ENCODE measurements at places on chromosomes 7 and 10. TPM values are rescaled to one million over a fixed set of nuclear protein-coding genes. Genes with fewer than 3 reads are reported as not detected.

DNA sequence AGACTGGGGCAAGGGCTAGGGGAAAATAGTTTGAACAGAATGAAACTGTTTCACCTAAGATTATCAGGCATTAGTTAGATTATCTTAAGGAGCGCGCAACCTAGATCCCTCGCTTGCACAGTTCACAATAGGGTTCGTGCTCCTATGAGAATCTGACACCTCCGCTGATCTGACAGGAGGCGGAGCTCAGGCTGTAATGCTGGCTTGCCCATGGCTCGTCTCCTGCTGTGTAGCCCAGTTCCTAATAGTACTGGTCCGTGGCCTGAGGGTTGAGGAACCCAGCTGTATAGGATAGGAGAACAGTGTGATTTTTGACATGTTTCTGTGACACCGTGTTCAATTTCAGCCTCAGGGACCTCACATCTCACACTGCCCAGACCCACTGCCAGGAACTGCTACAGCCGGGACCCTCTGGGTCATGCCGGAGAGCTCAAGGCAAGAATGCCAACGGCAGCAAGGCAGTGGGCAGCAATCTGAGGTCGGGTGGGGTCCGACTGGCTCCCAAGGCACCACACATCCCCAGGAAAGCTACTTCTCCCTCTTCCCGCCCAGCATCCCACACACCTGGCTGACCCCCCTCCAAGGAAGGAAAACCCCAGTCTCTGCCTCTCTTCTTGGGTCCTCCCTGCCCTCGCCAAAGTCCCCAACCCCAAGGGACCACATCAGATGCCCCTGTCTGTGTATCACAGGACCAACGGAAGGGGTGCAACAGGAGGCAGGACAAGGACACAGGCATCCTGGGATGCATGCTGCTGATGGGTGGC is 31.7 kb downstream of the CAMK2B start:
- DNase-seq: no peak

- DNase-seq: no peak
These were observed 155.4 kb downstream of the ZPBP start for GRCh38 chr7:49937608-49938007.

DNA sequence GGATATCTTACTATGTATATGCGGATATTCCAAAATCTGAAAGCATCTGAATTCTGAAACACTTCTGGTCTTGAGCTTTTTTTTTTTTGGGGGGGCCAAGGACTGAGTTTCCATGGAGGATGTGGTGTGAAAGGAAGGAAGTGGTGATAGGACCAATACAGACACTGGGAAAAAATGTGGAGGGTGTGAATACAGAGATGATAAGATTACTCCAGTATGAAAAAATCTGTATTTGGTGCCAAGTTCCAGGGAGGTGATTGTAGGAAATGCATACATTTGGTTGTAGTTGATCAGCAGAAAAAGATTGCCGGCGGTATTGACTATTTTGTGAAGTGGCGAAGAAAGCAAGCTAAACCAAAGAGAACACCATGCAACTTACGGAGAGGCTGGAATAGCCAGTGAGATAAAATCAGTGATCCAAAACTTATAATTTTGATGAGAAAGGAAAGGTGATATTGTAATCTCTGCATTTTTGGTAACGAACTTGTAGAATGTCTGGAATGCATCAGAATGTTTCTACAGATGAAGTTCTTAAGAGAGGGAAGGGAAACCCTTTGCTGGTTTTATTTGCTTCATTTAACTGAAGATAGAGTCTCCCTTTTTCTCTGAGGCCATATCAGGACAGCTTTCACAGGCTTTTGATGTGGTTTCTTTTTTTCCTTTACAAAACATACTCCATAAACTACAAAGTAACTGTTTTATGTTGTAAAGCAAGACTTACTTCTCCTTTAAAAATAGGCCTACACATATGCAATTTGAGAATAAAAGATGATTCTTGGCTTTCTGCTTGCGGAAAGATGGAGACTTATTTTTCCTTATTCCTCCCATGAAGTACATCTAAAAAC is 6.0 kb downstream of the WDR37 start:
- DNase-seq: no peak

DNA sequence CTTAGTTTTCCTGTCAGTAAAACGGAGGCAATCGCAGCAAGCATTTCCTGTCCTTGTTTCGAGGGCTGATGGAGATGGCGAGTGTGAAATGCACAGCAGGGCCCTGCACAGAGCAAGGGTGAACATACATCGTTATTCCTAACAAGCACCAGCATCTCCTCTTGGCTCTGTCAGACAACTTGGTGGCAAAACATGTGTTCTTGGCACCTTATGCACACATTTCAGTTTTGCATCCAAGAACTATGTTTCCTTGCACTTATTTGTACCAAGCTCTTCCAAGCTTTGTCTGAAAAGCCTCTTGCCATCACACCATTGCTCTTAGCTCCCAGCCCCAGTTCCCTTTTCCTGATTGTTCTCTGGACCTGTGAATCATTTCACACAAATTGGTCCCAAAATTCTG is 132.9 kb upstream of the GRB10 start:
- DNase-seq: no peak

DNA sequence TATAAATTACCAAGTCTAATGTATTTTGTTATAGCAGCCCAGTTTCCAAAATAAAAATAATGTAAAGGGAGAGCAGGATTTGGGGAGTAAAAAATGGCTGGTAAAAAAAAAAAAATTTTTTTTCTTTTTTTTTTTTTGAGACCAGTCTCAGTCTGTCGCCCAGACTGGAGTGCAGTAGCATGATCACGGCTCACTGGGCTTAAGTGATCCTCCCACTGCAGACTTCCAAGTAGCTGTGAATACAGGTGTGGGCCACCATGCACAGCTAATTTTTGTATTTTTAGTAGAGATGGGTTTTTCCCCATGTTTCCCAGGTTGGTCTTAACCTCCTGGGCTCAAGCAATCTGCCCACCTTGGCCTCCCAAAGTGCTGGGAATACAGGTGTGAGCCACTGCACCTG is 4.8 kb upstream of the LSM8 start:
- DNase-seq: no peak

- DNase-seq: no peak
These were observed 36.6 kb upstream of the DUSP5 start for GRCh38 chr10:110461088-110461487.

The TFPI2 gene
- 0.31 TPM for total RNA-seq

The TNS3 gene
- 7.5 TPM for total RNA-seq

The SPDYE6 gene
- 0.16 TPM for total RNA-seq

Measured in occipital lobe (tissue), 3 donors.